Stimulated activated naive CD8-positive, alpha-beta T cell treated with anti-CD3 and anti-CD28 coated beads, Interleukin-15, Interleukin-2, amounts not matched to agents 100 U/mL and 50 U/mL, for 24 hours (primary cell): ENCODE measurements at places on chromosomes 2 and 18.

DNA sequence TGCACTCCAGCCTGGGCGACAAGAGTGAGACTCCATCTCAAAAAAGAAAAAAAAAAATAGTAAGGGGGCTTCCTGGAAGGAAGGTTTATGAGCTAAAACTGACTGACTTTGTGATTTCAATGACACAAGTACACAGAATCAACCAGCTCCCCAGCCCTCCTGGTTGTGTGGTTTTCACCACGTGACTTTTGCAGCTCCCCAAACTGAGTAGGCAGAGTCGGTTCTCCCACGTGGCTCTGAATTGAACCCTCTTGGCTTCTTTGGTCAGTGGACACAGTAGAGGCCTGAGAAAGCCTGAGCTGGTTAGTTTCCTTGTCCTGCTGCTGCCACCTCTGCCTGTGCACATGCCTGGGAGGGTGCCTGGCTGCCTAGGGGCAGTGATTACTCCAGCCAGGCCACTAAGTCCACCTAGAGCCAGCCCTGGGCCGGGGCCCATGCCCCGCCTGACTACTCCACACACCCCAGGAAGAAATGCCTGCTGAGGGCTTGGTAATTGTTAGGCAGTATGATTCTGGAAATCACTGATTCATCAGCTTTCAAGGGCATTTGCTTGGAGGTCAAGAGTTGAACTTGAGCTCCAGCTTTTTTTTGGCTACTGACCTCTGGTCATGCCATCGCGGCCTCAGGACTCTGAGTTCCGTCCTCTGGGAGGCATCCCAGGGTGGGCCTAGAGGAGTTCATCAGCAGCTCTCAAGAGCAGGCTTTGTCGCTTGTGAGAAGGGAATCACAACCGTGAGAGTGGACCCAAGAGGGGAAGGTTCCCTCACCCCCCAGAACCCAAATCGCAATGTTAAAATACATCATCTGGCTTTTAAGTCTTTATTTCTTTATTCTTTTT lies 431.9 kb upstream of the HS6ST1 start:
- DNase-seq, result no peak

- no peak for DNase-seq
These were observed 129.3 kb upstream of the CTAGE1 start for GRCh38 chr18:22546905-22547570.

- DNase-seq, result no peak
These were observed 10.3 kb downstream of the DNAH6 start for GRCh38 chr2:84526562-84526961.

DNA sequence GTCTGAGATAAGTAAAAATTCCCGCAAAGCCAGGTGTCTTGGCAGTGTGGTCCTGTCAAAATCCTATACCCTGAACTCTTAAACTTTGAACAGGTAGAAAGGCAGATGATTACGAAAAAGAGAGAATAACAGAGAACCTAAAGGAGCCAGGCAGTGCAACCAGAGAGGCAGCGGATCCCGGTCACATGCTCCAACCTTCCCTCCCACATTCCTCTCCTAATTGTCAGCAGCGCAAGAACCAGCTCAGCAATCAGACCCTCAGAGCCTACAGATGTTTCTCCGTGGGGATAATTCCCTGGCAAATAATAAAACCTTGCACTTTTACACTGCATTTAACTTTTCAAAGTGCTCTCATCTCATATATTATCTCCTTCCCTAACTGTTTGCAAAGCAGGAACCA lies 124.8 kb downstream of the EPHA4 start:
- no peak for DNase-seq

DNA sequence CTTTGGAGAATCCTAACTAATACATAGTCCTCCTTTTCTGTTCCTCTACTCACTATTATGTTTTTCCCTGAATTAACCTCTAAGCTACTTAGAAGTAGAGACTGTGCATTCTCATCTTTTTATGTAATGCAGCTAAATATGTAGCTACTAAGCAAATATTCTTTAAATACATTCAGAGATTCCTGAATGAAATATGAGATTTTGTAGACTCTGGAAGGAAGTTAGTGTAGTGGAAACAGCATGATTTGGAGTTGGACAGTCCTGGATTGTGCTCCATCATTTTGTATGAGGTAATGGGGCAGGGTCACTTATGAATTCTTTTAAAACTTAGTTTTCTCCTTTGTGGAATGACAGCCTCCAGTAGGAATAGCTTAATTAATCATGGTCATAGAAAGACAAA lies 24.7 kb upstream of the NT5C1B start:
- no peak for DNase-seq

DNA sequence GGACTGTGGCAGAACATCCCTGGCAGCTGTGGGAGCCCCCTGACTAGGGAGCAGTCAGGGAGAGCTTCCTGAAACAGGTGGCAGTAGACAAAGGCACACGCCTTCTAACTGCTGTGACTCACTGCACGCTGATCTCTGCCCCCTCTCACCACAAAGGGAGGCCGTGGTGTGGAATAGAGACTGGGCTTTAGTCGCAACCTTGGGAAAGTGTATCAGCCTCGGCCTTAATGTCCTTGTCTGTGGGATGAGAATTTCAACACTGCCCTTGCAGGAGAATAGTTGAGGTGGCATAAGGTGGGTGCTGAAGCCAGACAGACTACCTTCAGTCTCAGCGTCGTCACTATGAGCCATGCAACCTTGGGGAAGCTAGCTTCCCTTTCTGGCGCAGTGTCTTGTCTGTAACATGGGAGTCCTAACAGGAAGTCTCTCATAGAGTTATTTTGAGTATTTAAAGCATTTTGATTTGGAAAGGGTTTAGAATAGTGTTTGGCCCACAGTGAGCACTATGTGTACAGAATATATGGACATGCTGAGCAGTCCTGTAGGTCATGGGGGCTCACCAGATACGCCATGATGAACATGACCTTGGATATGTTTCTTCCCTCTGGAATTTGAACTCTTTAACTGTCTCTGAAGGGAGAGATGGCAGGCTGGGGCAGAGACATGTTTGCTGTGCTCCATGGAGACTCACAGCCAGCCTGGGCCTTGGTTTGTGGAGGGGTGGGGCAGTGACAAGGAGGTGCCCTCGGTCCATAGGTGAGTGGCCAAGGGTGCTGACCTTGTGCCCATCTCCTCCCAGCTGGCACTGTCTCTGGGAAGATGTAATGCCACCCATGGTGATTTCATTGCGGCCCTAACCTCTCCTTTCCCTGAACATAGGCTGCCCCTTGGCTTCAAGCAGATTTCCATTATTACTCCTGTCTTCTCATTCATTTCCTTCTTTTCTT lies 29.5 kb upstream of the SMAD7 start:
- DNase-seq, result no peak

- no peak for DNase-seq
These were observed 324.7 kb downstream of the SLC8A1 start for GRCh38 chr2:40127146-40127545.

GRCh38 chr2:60557486-60557864 lies 4.0 kb upstream of the BCL11A start:
- no peak for DNase-seq

DNA sequence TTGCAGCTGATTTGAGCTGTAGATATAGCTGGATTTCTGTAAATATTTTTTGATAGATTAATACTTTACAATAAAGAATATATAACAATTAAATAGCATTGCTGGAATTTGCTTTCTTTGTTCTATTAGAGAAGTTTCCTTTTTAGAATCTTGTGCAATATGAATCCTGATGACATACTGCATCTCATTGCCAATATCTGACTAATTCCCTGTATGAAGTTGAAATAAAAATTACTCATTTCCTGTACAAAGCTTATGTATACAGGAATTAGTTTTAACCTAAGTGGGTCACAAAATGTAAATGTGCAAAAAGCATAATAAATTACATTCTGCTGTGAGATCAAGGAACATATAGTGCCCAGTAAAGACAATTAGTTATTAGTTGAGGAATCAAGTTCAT lies 72.8 kb upstream of the TMEFF2 start:
- DNase-seq, result no peak

- no peak for DNase-seq
These were observed 1163.9 kb downstream of the DPP10 start for GRCh38 chr2:115606350-115606749.

DNA sequence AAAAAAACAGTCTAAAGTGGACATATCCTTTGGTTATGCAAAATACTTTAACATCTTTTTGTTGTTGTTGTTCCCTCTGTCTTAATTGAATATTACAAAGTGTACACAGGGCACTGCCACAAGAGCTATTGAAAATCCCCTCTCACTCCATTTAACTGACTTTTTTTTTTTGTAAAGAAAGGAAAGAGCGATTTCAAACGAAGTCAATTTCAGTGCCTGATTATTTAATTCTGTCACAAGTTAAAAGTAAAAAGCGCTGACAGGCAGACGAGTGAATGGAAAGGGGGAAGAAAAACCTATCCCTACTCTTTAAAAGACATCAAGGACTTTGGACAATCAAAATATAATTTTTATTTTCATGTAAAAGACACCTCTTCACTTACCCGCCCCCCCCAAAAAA lies 1.9 kb downstream of the FIGN start:
- no peak for DNase-seq

DNA sequence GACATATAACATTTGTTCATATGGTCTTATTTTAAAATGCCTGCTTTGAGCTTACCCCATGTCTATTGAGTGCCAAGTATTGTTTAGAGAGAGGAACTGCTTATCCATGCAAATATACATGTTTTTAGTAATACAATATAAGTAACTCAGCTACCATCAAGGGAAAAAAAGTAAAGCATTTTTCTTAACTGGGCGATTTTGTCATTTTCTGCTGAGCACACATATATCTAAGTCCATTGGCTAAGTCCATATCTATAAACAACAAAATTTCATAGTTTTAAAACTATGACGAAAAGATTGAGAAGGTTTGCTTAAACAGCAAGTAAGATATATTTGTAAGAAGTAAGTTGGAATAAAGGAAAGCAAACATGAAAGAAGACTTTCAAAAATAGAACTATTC lies 82.7 kb downstream of the CALCRL start:
- DNase-seq, result no peak

DNA sequence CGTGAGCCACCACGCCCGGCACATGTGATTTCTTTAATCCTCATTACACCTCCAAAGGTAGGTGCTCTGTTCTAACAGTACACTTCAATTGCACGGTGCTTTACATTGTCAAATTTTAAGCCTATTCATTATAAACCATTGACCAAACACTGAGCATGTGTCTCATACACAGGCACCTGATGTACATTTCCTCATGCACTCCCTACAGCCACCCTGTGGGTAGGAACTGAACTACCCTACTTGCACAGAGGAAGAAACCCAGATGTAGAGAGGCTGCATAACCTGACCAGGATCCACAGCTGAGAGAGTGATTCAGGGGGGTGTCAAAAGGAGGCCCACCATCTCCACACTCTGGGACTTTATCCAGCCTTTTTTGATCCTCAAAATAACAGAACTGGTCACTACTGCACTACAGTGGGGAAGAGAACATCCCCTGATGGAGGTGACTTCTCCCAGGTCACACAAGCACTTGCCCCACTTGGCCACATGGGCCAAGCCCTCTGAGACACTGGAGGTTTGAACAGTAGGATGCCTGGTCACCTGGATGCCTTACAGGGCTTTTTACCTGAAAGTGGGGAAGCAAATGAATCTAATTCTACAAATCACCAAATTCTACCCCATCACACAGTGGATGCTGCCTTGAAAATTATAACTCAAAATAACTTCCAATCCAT lies 6.9 kb upstream of the DPYSL5 start:
- DNase-seq, result no peak

DNA sequence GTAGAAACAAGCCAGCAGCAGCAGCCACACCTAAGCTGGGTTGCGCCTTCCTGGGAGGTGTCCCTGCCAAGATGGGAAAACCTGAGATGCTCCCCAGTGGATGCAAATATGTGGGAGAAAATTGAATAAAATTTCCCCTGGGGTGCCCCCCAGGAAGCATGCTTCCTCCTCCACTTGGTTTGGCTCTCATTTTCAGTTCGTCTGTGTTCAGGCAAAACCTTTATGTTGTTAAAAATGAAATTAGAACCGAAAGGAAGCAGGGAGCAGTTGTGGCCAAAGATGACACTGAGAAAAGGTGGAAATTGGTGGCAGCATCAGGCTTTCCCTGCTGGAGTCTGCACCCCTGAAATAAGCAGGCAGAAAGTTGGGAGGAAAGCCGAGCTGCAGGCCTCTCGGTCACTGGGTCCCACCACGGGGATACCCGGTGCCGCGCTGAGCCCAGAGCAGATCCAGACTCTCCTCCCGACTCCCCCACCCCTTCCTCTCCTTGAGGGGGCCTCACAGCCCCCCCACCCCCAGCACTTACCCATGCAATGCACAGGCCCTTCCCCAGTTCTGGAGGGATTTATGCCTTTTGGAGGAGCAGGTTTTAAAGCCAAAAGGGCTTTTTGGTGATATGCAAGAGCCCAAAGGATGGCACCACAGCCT lies 267.7 kb upstream of the SPRED2 start:
- DNase-seq, result no peak

DNA sequence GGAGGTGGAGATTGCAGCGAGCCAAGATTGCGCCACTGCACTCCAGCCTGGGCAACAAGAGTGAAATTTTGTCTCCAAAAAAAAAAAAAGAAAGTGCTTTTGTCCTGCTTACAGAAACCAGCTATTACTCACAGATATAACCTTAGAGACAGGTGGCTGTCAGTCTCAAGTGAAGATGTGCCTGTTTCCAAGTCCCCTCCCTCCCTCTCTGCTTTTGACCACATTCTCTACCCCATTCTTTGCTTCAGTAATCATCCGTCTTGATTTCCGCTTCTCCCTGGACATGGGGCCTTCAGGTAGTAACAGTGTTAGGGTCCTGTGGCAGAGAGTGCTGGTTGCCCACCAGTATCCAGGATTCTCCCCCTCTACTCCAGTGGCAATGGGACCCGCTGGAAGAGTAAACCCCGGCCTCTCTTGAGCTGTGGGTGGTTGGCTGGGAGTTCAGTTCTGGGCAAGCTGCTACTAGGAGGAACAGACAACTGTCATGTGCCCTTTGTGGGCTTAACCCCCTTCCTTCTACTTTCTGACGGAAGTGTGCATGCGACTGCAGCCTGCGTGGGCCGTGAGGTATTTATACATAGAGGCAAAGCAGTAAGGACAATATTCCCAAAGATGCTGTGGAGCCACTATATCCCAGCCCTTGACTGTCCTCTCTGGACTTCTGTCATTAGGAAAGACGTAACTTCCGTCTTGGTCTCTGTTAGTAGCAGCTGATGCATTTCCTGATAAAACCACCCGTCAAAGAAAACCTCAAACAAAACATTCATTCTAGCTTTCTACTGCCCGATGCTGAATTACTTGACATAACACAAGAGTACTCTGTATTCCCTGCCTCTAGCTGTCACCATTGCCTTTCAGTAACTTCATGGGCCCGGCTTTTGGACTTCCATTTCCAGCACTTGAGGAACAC lies 17.8 kb downstream of the PDCL3 start:
- peak; percentile 46 for DNase-seq

DNA sequence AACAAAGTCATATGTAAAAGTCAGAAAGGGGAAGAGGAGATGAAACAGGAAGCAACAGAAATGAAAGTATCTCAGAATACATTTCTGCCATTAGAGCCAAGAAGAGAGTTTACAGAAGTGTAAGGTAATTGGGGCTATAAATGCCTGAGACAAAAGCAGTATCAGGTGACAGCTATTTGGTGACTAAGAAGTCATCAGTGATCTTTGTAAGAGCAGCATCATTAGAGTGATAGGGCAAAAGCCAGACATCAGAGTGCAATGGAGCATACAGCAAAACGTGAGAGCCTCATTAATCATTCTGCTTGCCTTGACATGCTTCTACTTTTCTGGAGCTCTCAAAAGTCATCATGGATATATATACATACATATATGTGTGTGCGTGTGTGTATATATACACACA lies 804.7 kb upstream of the PIK3C3 start:
- no peak for DNase-seq
